Hepatic stellate cell (primary cell): ENCODE measurements at places on chromosomes 4 and X.
A peak's percentile ranks its signal among the peaks of the same experiment; 100 is the strongest.

GRCh38 chr4:110335399-110335798, 137.0 kb upstream of the ELOVL6 start:
- no peak for DNase-seq

- DNase-seq: no peak
Observed at GRCh38 chr4:10121568-10122208, 5.1 kb upstream of the WDR1 start.

- DNase-seq: no peak
Observed at GRCh38 chr4:5528031-5528436, 180.3 kb downstream of the EVC2 start.

- DNase-seq: no peak
Observed at GRCh38 chrX:111262086-111262485, 8.2 kb downstream of the CAPN6 start.

- DNase-seq: peak; percentile 34
Observed at GRCh38 chr4:105399532-105400161, 74.2 kb downstream of the PPA2 start.
